Stimulated activated CD4-positive, alpha-beta T cell treated with anti-CD3 and anti-CD28 coated beads, Interleukin-4, amount 100 ng/mL, for 4 hours (primary cell): ENCODE measurements at places on chromosomes 6 and 20.

DNA sequence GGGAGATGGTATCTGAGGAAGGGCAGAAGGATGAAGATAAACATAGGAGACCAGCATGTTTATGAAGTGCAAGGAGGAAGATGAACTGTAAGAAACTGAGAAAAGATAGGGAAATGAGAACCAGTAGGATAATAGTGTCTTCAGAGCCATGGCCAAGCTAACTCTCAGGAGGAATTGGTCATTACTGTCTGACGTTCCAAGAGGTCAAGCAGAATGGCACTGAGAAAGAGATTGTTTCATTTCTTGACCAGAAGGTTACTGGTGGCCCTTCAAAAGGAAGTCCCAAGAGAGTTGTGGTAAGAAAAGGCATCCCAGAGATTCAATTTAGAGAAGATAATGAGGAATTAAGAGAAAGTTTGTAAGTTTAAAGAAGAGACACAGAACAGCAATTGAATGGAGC is 47.5 kb downstream of the EYA4 start:
- DNase-seq = no peak

DNA sequence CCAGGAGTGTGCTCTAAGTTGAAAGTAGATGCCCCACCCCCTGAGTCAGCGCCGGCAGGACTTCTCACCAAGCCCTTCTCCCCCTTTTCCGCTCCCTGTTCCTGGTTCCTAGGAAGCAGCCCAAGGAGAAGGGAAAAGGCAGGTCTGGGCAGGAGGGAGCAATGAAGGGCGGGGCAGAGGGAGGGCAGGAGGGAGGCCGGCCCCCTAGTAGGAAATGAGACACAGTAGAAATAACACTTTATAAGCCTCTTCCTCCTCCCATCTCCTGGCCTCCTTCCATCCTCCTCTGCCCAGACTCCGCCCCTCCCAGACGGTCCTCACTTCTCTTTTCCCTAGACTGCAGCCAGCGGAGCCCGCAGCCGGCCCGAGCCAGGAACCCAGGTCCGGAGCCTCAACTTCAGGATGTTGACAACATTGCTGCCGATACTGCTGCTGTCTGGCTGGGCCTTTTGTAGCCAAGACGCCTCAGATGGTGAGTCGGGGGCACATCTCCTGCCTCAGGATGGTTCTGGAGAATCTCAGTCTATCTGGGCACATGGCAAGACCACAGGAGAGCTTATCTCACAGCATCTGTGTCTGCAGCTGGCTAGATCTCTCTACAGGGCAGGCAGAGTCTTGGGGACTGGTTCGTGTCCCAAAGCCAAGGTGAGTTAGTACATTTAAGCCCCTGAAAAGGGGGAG is at the start of gene PROCR:
Gene PROCR (plus strand): TSS at position 320 of the 681 bp plus-strand sequence. CDS start 83 bp downstream, at position 403.
- no peak for DNase-seq

GRCh38 chr6:145588981-145589380 is 146.3 kb downstream of the EPM2A start:
- no peak for DNase-seq

- no peak for DNase-seq
Observed at GRCh38 chr6:21958428-21958827, 338.4 kb downstream of the PRL start.

- no peak for DNase-seq
Observed at GRCh38 chr6:148445116-148445515, 102.5 kb downstream of the SASH1 start.

DNA sequence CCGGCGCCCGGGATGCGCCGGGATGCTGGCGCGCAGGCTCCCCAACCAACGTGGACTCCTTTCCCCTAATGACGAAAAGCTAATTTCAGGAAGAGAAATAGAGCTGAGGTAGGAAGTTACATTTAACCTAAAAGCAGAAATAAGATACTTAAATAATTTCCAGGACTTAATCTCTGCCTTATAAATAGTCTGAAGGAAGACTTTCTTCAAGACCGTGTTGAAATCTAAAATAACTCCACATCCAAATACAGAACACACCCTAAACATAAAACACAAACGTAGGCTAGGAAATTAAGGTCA is 1.3 kb downstream of the ASF1A start:
- DNase-seq = no peak

DNA sequence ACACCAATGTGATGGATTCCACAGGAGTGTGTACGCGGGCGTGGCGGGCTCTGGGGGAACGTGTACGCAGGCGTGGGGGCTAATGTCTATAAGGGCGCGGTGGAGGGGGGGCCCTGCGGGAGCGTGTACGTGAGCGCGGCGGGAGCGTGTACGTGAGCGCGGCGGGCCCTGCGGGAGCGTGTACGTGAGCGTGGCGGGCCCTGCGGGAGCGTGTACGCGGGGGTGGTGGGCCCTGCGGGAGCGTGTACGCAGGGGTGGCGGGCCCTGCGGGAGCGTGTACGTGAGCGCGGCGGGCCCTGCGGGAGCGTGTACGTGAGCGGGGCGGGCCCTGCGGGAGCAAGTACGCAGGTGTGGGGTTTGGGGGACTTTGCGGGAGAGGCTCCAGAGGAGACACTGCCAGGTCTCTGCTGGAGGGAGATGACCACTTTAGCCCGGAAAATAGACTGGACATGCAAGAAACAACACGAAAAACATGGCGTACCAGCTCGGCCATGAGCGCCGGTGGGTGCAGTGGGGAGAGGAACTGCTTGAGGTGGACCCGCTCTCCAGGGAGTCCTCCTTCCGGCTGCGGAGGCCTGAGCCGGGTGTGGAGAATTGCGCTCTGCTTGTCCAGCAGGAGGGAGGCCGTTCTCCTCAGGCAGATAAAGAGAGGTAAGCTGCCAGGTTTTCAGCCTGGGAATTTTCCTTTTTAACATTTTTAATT is 27.8 kb upstream of the SMOC2 start:
- DNase-seq = no peak

DNA sequence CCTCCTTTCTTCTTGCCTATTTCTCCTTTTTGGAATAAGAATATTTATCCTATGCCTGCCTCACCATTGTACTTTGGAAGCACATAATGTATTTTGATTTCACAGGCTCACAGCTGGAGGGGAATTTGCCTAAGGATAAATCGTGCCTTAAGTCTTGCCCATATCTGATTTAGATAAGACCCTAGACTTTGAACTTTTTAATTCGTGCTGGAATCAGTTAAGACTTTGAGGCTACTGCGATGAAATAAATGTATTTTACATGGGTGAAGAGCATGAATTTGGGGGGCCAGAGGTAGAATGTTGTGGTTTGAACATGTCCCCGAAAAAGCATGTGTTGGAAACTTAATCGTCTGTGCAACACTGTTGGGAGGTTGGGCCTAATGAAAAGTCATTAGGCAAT is 648.8 kb downstream of the EPHA7 start:
- DNase-seq = no peak
